Aorta (tissue), 5 donors: ENCODE measurements at places on chromosomes 5 and 9.

DNA sequence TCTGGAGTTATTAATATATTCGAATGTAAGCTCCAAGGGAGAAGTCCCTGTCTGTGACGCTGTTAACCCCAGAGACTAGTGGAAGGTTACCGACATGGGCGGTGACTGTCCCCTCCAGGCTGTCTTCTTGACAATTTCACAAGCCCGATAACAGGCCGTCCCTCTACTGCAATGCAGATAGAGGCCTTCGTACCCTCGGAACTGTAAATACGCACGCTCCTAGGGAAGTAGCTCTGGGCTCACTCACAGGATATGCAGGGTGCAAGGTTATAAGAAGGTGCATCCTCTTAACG is 680 bp upstream of the RFK start:
- peak; percentile 80 for DNase-seq

DNA sequence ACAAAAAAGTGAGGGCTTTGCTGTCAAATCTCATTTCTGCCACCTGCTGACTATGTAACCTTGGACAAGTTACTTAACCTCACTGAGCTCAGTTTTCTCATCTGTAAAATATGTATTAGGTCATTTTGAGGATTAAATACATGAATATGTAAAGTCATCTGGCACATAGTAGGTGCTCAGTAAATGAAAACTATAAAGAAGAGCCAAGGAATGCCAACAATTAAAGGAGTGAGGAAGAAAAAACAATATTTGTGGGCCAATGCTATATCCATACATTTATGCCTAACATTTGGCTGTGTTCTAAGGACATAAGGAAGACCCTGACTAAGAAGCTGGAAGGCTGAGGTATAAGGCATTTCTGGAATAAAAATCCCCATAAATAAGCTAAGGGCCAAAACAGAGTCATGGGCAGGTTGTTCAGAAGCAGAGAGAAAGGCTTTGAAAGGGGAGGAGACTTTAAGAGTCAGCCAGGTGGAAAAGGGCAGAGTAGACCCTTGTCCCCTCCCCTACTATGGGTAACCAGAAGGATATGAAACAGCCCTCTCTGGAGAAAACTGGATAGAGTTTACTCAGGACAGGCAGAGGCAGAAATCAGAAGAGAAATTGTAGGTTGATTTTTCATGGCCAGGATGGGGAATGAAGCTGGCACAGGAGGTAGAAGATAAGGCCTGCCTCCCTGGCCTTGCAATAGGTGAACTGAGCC is 47.6 kb upstream of the SIL1 start:
- no peak for DNase-seq

GRCh38 chr9:95557142-95557541 is 40.4 kb upstream of the PTCH1 start:
- no peak for DNase-seq

DNA sequence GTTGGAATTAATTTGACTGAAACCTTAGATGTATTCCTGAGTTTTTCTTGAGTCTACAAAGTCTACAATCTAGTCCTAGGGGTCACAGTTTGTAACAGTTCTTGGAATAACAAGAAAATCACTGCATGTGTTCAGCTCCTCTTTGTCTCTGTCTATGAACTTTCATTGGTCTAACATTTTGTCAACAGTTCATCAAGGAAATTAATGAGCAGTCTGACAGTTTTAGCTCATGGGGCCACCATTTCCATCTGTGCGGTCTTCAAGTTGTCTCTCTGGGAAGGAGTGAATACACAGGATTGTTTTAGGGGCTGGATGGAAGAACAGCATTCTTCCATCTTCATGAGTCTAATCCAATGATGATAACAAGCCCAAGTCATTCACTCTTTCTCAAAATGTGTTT is 276.4 kb downstream of the TMEM167A start:
- no peak for DNase-seq

GRCh38 chr5:175895686-175896102 is 24.3 kb downstream of the CPLX2 start:
- DNase-seq, result no peak

DNA sequence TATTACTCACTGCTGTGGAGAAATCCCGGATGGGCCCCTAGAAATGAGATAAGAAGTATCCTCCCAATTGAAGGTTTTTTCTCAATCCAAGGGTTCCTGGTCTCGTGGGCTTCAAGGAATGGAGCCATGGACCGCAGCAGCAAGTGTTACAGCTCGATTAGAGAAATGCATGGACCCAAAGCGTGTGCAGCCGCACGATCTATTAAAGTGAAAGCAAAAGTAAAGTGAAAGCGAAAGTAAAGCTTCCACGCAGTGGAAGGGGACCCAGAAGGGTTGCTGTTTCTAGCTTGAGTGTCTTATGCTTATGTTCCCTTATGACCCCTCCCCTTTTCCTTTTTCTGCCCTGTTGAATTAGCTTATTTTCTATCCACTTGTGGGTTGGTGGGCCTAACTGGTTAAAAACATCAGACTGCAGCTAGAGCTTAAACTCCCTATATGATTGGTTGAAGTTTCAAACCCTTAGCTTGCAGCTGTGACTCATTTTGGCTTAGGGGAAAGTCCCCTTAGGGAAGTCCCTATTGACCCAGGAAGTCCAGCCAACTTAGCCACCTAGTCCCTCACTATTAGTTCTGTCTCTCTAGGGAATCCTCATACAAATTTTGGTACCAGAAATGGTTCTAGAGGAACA is 1111.8 kb downstream of the TAF11L14 start:
- no peak for DNase-seq
